Germinal center (tissue), 1 donor: ENCODE measurements at places on chromosomes 2 and 18.

- no peak for DNase-seq
These were observed 6.3 kb downstream of the TCF23 start for GRCh38 chr2:27155069-27155520.

GRCh38 chr18:21918693-21919092 lies 178.1 kb downstream of the MIB1 start:
- no peak for DNase-seq

DNA sequence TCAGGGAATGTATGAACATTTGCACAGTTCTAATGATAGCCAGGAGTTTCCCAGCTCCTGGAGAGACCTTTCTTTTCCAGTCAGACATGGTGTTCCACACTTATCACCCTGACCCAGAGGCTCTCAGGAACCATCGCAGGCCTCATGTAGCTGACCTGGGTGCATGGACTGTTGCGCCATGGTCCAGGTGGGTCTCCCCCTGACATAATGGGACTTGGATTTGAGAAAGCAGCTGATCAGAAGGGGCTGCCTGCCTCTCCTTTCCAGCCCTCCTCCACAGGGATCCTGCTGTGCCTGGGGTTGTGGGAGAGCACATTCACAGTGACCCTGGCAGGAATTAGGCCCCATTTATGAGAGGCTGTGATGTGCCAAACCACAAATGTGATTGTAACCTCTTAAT lies 133.4 kb upstream of the ALPP start:
- no peak for DNase-seq

- no peak for DNase-seq
These were observed 296.5 kb downstream of the NOL4 start for GRCh38 chr18:33928231-33928630.

GRCh38 chr2:70104231-70105111 lies 17.2 kb downstream of the PCBP1 start:
- DNase-seq = no peak

- no peak for DNase-seq
These were observed 17.5 kb downstream of the NCAPH start for GRCh38 chr2:96353032-96353561.

GRCh38 chr18:76679259-76679658 lies 143.1 kb upstream of the ZNF236 start:
- no peak for DNase-seq

DNA sequence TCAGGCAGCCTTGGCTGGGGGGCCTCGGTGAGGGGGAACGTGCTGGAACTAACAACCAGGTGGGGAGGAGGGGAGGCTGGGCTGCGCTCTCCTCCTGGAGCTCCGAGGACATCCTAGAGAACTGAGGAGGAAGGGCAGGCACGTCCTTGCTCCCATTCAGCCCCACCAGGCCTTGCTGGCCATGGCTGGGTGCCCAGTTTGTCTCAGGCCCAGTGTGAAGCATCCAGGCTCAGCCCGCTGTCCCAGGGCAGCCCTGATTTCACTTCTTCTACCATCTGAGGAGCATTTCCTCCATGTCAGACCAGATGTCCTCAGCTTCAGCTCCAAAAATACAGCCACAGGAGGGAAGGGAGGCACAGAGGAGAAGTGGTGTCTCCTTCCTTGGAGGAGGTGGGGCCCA lies 125.4 kb downstream of the CELF4 start:
- no peak for DNase-seq

GRCh38 chr2:102508863-102509262 lies 35.8 kb downstream of the SLC9A4 start:
- peak; percentile 30 for DNase-seq

GRCh38 chr2:62407401-62407800 lies 98.6 kb downstream of the TMEM17 start:
- DNase-seq = no peak

- DNase-seq = no peak
These were observed 932.2 kb upstream of the FANCL start for GRCh38 chr2:59173325-59173724.

- DNase-seq = no peak
These were observed 55.3 kb upstream of the AFF3 start for GRCh38 chr2:100197631-100198153.
